CD4-positive, alpha-beta T cell treated with Interleukin-12 subunit alpha and Interleukin-12 subunit beta, for 1 hour (primary cell): ENCODE measurements at places on chromosomes 13 and 19.

- peak; percentile 84 for DNase-seq
Measured at GRCh38 chr19:47247308-47247990, 8.9 kb upstream of the CCDC9 start.

DNA sequence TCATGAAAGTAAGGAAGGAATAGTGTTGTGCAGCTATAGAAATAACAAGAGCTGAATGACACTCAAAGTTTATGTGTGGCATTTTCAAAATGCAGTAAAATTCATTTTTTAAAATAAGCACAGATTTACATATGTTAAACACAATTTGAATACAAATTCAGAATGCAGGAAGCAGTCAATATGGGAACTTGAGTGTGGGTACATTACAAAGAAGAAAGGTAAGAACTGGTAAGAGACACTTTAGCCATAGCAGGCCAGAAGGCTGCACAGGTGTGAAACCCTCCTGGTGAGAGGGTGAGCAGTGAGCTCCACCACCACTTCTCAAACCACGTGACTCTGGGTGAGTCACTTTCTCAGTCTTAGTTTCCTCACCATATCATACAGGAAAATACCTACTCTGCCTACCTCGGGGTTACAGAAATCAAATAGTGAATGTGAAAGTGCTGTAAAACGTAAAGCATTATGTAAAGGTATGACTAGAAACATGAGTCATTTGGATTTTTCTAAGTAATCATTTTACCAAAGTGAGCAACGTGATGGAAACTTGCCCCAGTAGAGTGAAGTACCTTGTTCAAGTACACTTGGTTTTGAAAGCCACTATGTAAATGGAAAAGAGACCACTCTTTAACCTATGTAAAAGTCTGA, 40.5 kb downstream of the USP12 start:
- peak; percentile 79 for DNase-seq

GRCh38 chr19:4969292-4969771, 419 bp downstream of the KDM4B start:
- DNase-seq, result no peak

DNA sequence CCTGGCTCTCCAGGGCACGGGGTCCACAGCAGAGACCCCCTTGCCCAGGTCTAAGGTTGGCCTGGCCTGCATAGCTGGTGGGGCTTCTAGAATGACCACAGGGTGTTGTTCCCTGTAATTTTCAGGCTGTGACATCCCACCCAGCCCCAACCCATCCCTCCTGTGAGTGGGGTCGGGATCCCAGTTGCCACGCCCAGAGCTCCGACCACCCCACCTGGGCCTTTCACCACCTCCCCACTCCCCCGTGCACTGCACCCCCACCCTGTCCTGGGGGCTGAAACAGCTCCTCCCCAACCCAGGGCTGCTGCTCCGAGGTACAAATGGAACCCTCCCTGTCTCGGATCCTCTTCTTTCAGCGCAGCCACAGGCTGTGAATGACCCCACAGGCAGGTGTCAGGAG, 8.4 kb upstream of the SLC7A10 start:
- DNase-seq, result no peak
